ENCODE measurements at places on chromosomes 6 and 20. TPM values are rescaled to one million over a fixed set of nuclear protein-coding genes. Genes with fewer than 3 reads are reported as not detected.
A peak's percentile ranks its signal among the peaks of the same experiment; 100 is the strongest.

DNA sequence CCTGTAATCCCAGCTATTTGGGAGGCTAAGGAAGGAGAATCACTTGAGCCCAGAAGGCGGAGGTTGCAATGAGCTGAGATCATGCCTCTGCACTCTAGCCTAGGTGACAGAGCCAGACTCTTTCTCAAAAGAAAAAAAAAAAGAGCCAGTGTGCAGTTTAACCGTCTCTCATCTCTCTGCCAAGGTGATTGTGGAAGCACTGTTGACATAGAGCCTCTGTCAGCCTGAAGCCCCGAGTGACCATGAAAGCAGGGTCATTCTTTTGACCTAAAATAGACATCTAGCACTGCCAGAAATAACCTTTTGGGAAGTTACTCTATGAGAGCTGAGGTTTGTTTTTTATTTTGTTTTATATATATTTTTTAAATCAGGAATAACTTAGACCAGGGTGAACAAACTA, 7.4 kb downstream of the DEFB127 start:
- DNase-seq = no peak

GRCh38 chr6:11307226-11307625, 74.8 kb upstream of the NEDD9 start:
- DNase-seq = peak; percentile 21

DNA sequence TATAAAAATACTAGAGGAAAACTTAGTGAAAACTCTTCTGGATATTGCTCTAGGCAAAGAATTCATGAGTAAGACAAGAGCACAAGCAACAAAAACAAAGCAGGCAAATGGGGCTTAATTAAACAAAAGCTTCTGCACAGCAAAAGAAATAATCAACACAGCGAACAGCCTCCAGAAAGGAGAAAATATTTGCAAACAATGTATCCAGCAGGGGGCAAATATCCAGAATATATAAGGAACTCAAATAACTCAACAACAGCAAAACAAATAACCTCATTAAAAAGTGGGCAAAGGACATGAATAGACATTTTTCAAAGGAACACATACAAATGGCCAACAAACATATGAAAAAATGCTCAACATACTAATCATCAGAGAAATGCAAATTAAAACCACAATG, 17.1 kb upstream of the HECA start:
- no peak for DNase-seq

DNA sequence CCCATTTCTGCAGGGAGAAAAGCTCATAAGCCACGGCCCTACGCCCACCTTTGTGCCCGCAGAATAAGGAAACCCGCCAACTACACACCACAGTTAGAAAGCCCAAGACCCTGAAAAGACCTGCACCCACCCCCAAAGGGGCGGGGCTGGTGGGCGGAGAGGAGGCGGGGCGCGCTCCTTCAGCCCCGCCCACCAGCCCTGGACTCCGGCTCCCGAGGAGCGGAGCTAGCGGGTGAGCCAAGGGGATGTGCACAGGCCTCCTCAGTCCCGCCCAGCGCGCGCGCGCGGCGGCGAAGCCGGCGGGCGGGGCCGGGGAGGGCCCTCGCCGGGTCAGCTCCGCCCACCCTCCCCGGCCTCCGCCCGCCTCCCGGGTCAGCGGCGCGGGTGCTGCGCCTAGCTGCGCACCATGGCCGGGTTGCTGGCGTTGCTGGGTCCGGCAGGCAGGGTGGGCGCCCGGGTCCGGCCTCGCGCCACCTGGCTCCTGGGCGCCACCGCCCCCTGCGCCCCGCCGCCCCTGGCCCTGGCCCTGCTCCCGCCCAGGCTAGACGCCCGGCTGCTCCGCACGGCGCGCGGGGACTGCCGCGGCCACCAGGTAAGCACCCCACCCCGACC, at the start of gene FAM210B:
Gene FAM210B (plus strand): TSS at position 375 of the 612 bp plus-strand sequence. CDS start 32 bp downstream, at position 407.
- peak; percentile 90 for DNase-seq

DNA sequence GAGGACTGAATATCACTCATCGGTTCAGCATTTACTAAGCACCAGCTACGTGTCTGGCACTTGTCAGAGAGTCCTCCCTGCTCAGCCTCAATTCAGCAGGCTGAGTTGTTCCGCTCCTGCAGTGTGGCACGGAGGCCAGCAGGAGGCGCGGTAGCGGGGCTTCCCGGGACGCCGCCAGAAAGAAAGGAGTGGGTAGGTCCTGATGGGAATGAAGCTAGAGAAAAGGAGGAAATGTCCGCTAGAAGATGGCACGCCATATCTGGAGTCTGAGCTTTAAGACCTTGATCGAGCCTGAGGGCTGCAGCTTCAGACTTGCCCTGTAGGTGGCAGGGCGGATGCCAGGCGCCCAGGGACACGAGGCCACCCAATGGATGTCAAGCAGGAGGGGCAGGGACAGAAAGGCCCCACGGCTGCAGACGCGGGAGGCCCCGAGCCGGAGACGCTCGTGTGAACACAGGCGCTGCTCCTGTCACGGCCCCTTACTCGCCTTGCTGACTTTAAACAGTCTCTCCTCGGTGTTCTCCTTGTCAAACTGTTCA, 18.7 kb downstream of the SERPINB6 start:
- peak; percentile 80 for DNase-seq

GRCh38 chr6:125302840-125303511, 1.2 kb upstream of the HDDC2 start:
- no peak for DNase-seq

GRCh38 chr6:42313038-42313437, 95.4 kb upstream of the MRPS10 start:
- DNase-seq = peak; percentile 35

GRCh38 chr6:32153564-32154513, at the start of gene PPT2:
PPT2 (plus strand) TSS chr6:32154141; CDS start chr6:32154595, 454 bp downstream.
- DNase-seq = peak; percentile 88

DNA sequence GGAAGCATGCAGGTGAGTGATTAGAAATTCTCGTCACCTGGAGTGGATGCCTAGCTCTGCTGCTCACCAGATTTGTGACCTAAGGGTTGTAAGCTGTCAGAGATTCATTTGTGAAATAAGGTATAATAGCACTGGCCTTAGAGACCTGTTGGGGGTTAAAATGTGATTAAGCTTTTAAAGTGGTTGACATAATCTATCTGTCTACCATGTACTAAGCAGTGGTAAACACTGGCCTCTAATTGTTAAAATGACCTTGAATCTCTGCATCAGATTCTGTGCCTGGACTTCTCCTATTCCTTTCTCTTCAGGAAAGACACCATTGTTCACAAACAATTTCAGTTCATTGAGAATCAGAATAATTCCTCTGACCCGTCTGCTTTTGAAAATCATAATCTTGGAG, 536.2 kb downstream of the CBLN4 start:
- no peak for DNase-seq

ATXN1 gene
- total RNA-seq = 19.8 TPM

DNA sequence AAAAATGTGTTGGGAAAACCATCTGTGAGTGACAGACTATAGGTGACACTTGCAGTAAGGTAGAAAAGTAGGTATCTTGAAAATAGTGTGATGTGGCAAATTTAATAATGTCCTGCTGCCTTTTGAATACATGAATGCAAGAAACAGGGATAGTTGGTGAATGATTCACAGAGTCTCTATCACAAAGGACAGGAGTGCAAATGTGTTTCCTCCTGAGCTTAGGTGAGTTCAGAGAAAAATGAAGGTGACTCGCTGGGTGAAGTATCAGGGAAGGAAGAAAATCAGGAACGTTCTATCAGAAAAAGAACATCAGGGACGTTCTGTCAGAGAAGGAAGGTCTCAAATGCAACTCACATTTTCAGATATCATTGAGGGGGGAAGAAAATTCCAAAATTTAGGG, 557.8 kb upstream of the SLC35B3 start:
- no peak for DNase-seq

DLL1 gene
- total RNA-seq = 0.54 TPM

DNA sequence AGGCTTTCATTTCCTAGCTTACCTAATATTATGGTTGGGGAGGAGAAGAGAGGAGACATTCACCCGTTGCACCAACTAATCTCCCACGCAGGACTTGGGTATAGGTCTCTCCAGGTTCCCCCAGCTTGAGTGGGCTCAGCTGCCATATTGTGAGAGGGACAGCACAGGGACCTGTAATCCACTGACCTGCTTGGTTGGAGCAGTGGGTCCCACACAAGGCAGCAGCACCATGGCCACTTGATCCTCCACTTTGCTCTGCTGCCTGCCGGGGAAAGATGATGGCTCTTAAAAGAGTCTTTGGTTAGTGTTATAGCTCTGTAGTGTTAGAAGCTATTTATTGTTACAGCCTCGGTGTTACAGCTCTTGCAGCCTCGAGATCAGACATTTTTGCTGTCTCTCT, 22.5 kb upstream of the ECHDC1 start:
- DNase-seq = no peak

- no peak for DNase-seq
These were observed 640.6 kb upstream of the CHD6 start for GRCh38 chr20:42258564-42259302.

DOP1A gene
- 7.3 TPM for total RNA-seq

- DNase-seq = peak; percentile 56
These were observed 36.6 kb downstream of the MTRES1 start for GRCh38 chr6:107064579-107065065.

DNA sequence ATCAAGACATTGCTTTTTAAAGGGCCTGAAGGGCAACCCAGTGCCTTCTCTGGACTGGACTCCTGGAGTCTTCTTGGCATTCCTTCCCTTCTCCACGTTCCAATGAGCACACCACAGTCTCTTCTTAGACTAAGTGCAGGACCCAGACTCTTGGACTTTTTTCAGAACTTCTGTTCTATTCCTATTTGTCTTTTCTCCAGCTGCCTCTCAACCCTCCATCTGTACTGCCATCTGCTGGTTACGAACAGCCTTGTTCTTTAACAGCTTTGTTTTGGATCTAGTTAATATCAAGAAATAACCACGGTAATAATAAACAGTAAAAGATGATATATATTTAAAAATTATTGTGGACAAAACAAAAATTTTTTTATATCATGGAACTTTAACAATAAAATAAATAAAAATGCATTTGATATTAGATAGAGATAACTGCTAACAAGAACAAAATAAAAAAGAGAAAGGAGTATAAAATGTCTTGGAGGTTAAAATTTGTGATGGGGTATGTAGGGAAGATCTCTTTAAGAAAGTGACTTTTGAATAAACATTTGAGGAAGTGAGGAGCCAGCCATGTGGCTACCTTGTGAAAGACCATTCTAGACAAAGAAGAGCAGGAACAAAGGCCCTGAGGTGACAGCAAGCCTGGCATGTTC, 105.1 kb upstream of the HCRTR2 start:
- DNase-seq = peak; percentile 15

GRCh38 chr6:112237595-112237994, 16.8 kb downstream of the LAMA4 start:
- no peak for DNase-seq

DNA sequence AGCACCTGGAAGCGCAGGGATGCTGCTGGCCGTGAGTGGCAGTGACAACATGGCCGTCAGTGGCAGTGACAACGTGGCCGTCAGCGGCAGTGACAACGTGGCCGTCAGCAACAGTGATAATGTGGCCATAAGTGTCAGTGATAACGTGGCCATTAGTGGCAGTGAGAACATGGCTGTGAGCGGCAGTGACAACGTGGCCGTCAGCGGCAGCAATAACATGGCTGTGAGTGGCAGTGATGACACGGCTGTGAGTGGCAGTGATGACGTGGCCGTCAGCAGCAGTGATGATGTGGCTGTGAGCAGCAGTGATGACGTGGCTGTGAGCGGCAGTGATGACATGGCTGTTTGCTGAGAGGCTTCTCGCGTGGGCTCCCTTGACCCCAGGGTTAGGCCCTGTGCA, 169.8 kb downstream of the ERMARD start:
- DNase-seq = peak; percentile 21

DNA sequence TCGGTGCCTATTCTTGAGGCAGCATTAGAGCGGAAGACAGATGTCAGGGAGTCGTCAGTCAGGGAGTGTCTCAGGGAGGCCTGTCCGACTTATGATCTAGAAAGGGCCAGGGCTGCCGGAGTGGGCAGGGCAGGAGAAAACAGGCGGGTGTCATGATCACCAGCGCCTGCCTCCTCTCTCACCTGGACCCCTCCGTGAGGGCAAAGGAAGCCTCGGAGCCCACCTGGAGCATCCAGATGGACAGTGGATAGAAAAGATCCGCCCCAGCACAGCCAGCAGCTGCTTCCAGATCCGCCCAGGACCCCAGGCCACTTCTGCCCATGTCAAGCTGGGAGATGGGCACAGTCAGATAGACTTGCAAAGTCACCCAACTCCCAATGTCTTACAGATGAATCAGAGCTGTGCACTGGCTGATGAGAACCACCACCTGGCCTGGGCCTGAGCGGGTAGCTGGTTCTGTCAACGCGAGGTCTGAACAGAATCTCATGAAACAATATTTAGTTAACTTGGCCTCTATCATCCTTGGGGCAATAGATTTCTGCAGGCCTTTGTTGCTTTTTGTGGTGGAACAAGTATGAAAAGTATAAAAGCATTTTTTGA, 22.2 kb downstream of the PSMG4 start:
- no peak for DNase-seq
